ENCODE measurements at places on chromosomes 1 and 21. TPM values are rescaled to one million over a fixed set of nuclear protein-coding genes. Genes with fewer than 3 reads are reported as not detected.

KIAA1614 gene
- 3.8 TPM for total RNA-seq

VANGL1 gene
- total RNA-seq: 25.2 TPM

OR2M3 gene
- not detected for total RNA-seq

PLEKHG5 gene
- total RNA-seq: 52.8 TPM

CAPN9 gene
- not detected for total RNA-seq

LEFTY1 gene
- not detected for total RNA-seq

COL24A1 gene
- not detected for total RNA-seq
